Neural progenitor cell (in vitro differentiated cells): ENCODE measurements at places on chromosomes 16 and 17. TPM values are rescaled to one million over a fixed set of nuclear protein-coding genes. Genes with fewer than 3 reads are reported as not detected.

LRRC37A gene
- 5.4 and 7.9 TPM in 2 replicates for total RNA-seq

TNFRSF17 gene
- not detected in 2 replicates for total RNA-seq

- no peaks in the 10 kb centered on the region for H3K27me3 ChIP-seq
- no peak overlapping the region for H3K4me3 ChIP-seq
- DNase-seq, result peak; percentile 77
- H3K4me1 ChIP-seq, result peaks cover 4% of the 10 kb centered on the region
- H3K27ac ChIP-seq, result no peak overlapping the region
Observed at GRCh38 chr17:6303664-6304063, 131.3 kb downstream of the AIPL1 start.

RFFL gene
- 20.6 and 22.3 TPM in 2 replicates for total RNA-seq

GRCh38 chr16:72995151-72995881, 52.6 kb downstream of the ZFHX3 start:
- H3K27me3 ChIP-seq, result no peaks in the 10 kb centered on the region
- H3K4me3 ChIP-seq, result no peak overlapping the region
- peak; percentile 69 for DNase-seq

- no peak overlapping the region for H3K27ac ChIP-seq
- H3K4me3 ChIP-seq, result no peak overlapping the region
- DNase-seq, result peak; percentile 70
- no peaks in the 10 kb centered on the region for H3K27me3 ChIP-seq
- H3K36me3 ChIP-seq, result no peaks in the 10 kb centered on the region
Observed at GRCh38 chr17:44599298-44600175, 42.3 kb downstream of the FZD2 start.

GRCh38 chr16:19177111-19177739, 9.2 kb downstream of the SYT17 start:
- no peaks in the 10 kb centered on the region for H3K4me1 ChIP-seq
- DNase-seq, result no peak
- H3K27ac ChIP-seq, result no peak overlapping the region
- H3K4me3 ChIP-seq, result no peak overlapping the region
- no peaks in the 10 kb centered on the region for H3K36me3 ChIP-seq

GRCh38 chr16:84672276-84673202, 24.2 kb downstream of the KLHL36 start:
- no peak overlapping the region for H3K27ac ChIP-seq
- peak; percentile 78 for DNase-seq
- peaks cover 11% of the 10 kb centered on the region for H3K4me1 ChIP-seq
- H3K4me3 ChIP-seq, result no peak overlapping the region

CENPN gene
- 76.8 and 111 TPM in 2 replicates for total RNA-seq

DNA sequence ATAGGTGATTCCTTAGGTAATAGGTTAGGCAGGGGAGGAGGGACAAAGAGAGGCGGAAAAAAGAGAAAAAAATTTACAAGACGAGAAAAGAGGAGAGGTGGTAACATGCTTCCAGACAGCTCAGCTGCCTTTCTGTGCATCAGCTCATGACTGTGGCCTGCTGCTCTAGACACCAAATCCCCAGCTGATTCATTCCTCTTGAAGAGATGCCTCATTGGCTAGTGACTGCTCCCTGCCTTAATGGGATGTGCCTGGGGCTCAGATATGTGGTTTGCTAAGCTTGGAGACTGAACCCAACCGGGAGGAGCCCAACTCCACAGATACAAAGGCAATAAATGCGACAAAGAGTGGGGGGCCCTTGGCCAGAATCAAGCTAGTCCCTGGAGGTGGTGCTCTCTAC, 105.9 kb upstream of the FAM20A start:
- H3K4me3 ChIP-seq, result no peak overlapping the region
- no peak overlapping the region for H3K27ac ChIP-seq
- H3K4me1 ChIP-seq, result no peaks in the 10 kb centered on the region
- peak; percentile 10 for DNase-seq
- no peaks in the 10 kb centered on the region for H3K27me3 ChIP-seq
